ENCODE measurements at places on chromosomes 7 and 10.
A peak's percentile ranks its signal among the peaks of the same experiment; 100 is the strongest.

GRCh38 chr10:13978533-13979115 lies 352.1 kb downstream of the FRMD4A start:
- no peak for DNase-seq

GRCh38 chr10:78588194-78588811 lies 480.5 kb upstream of the ZMIZ1 start:
- no peak for DNase-seq

GRCh38 chr10:33315891-33316290 lies 18.6 kb downstream of the NRP1 start:
- no peak for DNase-seq

DNA sequence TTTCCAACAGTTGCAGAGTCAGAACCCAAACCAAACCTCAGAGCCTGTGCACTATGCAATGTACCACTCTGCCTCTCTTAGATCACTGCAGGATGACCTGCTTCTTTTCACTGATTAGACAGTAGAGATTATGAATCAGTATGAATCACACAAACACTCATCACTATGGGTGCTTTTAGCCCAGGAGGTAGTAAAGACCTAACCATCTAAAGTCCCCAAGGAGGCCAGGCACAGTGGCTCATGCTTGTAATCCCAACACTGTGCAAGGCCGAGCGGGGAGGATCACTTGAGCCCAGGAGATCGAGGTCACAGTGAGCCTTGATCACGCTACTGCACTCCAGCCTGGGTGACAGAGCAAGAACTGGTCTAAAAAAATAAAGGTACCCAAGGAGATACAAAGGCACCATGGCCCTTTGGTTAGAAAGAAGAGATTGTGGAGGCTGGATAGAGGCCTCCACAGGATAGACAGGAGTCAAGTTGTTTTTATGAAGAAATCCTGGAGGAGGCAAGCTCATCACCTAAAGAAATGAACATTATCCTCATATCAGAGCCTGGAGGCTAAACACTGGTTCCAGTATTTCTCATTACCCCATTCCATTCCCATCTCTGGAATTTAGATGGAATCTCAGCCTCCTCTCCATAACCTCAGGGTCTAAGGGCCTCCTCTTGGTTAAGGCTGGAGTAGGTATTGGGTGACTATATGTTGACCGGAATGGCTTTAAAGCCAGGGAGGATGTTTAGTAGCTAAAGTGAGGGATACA lies 12.9 kb downstream of the SEC31B start:
- no peak for DNase-seq

DNA sequence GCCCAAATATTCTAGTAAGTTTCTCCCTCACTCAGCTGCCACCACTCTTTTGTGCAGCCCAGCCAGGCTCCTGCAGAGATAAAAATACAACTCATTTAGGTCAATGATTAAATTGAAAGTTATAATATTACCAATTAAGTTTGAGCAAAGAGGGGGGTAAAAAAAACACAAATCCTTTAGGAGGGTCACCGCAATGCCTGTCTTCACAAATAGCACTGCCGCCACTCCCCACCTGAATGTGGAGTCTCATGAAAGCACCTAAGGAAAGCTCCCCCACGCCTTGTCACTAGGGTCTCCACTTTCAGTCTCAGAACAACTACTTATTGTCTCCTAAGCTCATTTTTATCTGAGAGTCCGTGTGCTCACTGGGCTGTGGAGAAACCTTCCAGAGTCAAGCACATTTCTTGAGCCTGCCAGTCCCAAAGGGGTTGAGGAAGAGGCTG lies 148.7 kb downstream of the FGFR2 start:
- DNase-seq: no peak

DNA sequence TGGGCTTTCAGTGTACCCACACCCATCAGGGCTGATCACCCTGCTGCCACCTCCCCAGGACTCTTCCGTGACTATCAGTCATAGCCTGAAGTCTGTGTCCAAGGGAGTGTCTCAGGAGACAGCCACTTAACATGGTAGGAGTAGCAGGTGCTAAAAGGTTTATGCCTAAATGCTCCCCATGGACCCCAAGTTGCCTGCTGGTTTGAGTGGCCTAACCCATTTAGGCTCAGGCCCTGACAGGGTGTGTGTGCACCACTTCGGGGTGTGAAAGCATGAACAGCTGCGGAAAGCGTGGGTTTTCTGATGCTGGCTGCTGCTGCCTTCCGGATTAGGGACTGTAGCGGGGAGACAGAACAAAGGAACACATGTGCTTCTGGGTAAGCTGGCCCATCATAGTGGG lies 93.2 kb upstream of the SAMD8 start:
- DNase-seq: no peak

GRCh38 chr7:105587909-105588635 lies 6.8 kb upstream of the EFCAB10 start:
- peak; percentile 4 for DNase-seq

- DNase-seq: no peak
Measured at GRCh38 chr10:11010582-11010981, 7.1 kb upstream of the CELF2 start.

GRCh38 chr10:104022026-104022425 lies 55.1 kb downstream of the SLK start:
- no peak for DNase-seq

DNA sequence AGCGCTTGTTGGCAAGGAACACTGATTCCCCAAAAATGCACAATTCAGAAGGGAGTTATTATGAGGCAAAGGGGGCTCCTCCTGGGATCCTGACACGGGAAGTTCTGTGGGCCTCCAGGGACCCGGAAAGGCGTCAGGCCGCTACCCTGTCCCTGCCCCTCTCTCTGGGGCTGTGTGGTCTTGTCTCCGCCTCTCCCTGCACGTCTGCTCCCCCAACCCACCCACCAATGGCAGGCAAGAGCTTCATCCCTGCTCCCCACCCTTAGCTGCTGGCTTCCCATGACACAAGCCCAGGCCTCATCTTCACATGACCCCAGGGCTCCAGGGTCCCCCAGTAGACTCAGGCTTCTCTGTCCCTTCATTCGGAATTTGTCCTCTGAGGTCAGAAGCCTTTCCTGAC lies 31.0 kb upstream of the ADRB1 start:
- no peak for DNase-seq

DNA sequence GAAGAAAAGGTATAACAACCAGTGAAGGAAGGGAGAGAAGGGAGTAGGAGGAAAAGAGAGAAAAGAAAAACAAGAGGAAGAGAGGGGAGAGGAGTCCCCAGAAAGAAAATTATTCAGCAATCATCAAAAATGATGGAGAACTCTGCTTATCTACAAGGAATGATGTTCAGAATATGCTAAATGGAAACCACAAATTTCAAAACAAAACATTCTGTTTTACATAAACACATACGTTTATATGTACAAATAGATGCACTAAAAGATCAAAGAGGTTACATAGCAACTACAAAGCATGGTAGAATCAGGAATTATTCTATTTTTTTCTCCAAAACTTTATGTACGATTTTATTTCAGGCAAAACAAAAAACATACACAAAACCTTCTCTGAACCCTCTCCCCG lies 91.9 kb downstream of the FAM13C start:
- DNase-seq: no peak

GRCh38 chr7:2076649-2077064 lies 156.1 kb downstream of the MAD1L1 start:
- no peak for DNase-seq

- DNase-seq: no peak
Measured at GRCh38 chr7:96921231-96921630, 84.1 kb upstream of the DLX6 start.

GRCh38 chr7:72405418-72405817 lies 6.7 kb downstream of the CALN1 start:
- DNase-seq: no peak

- DNase-seq: peak; percentile 37
Measured at GRCh38 chr10:101817337-101818118, 716 bp downstream of the OGA start.

DNA sequence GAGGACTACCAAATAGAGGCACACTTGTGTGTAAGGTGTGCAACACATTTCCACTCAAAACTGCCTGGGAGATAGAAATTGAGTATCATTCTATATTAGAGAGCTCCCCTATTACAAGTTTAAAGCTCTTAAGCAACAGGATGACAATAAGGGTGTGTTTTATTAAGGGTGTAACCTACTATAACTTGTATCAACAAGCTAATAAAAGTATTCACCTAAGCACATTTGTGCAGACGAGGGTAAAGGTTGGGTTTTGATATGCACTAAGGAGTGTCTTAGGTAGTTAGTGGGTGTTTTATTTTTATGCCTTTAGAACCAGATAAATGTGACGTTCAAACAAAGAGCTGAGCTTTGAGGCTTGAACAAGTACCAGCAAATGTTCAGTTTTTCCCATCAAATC lies 2.8 kb upstream of the FAM53B start:
- no peak for DNase-seq

- no peak for DNase-seq
Measured at GRCh38 chr7:21430575-21430954, 2.7 kb downstream of the SP4 start.

- DNase-seq: no peak
Measured at GRCh38 chr10:77114181-77114821, 523.3 kb downstream of the KCNMA1 start.

- no peak for DNase-seq
Measured at GRCh38 chr10:110399106-110399964, 94.6 kb upstream of the SMNDC1 start.

DNA sequence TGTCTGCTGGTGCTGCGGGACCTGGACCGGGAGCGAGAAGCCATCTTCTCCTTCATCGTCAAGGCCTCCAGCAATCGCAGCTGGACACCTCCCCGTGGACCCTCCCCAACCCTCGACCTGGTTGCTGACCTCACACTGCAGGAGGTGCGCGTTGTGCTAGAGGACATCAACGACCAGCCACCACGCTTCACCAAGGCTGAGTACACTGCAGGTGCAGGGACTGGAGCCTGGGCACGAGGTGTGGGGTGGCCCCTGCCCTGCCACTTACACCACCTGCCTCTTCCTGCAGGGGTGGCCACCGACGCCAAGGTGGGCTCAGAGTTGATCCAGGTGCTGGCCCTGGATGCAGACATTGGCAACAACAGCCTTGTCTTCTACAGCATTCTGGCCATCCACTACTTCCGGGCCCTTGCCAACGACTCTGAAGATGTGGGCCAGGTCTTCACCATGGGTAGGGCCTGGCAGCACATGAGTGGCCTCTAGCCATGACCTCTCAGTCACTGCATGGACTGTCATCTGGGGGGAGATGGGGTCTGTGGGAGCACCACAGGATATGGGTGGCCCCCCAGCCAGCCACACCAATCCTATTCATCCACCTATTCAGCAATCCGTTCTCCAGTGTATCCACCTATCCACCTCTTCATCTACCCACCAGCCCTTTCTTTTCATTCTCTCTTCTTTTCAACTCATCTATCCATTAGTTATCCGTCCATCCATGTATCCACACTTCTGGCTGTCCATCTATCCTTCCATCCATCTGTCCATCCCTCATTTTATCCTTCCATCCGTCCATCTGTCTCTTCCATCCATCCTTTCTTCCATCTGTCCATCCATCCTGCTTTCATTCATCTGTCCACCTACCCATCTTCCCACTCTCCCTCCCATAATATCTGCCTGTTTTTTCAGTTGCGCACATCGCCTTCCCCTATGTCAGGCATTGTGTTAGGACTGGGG lies 34.5 kb upstream of the VSIR start:
- DNase-seq: no peak

DNA sequence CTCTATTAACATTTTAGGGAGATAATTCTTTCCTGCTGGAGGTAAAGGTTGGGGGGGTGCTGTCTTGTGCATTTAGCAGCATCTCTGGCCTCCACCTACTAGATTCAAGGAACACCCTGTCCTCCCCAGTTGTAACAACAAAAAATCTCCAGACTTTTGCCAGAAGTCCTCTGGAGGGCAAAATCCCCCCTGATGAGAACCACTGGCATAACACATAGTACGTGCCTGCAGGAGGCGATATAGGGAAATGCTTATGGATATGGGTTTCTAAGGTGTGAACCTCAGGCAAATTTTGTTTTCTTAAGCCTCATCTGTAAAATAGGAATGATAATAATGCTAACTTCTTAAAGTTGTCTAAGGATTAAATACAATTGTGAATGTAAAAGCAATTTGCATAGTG lies 2.9 kb upstream of the OSBPL3 start:
- no peak for DNase-seq

DNA sequence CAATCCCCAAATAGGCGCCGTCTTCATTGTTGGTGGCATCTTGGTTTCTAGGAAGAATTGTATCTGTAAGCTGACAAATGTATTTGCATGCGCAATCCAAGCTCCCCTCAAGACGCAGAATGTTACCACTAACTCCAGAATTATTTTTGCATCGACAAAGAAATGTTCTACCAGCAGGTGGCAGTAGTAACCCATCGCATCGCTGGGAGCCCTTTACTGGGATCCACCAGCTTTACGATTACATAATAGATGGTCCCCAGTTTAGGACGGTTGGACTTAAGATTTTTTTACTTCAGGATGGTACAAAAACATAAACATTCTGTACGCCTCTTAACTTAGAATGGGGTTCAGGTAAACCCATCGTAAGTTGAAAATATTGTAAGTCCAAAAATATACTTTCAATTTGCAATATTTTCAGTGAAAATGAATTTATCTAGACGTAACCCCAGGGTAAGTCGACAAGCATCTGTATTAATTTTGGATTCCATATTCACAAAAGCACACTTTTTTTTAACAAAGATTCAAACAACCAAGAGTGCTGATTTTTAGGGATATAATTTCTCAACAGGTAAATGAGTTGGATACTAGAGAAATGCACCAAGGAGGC lies 114.0 kb upstream of the COBL start:
- no peak for DNase-seq

GRCh38 chr10:3961082-3961481 lies 176.1 kb upstream of the KLF6 start:
- peak; percentile 43 for DNase-seq

DNA sequence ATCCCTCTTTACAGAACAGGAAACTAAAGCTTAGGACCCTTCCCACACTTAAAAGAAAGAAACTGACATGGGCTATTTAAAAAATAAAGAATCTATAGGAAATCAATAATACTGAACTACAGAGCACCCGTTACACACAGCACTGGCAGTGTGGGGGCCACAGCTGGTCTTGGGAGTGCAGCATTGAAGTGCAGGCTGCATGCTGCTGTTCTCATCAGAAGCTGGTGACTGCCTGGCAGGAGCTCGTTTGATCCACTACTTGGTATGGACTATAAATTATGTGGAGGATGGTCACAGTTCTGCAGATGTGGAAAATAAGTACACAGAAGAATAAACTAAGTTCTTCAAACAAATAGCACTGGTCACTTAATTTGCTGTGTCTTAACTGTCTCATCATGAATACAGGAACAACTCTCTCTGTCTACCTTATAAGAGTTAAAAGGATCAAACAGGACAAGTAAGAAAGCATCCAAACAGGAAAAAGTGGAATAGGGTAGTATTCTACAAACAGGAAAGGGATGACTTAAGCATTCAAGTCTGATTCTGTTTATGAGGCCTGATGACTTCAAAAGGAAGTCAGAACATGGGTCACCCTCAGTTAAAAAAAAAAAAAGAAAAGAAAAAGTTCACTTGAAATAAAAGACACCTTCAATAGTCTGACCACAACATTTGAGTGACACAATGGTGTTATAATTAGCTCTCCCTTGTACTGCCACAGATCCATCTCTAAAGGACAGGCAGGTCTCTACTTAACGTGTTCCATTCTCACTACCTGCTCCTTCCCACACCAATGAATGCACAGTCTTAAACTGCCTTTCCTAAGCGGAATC lies 21.0 kb downstream of the DOCK4 start:
- no peak for DNase-seq

GRCh38 chr7:158282461-158283001 lies 305.1 kb downstream of the PTPRN2 start:
- no peak for DNase-seq

- DNase-seq: no peak
Measured at GRCh38 chr7:8444468-8444769, 11.0 kb downstream of the NXPH1 start.

GRCh38 chr10:86734207-86734988 lies 22.0 kb upstream of the BMPR1A start:
- DNase-seq: no peak
